Dermis blood vessel endothelial cell (primary cell): ENCODE measurements at places on chromosomes 4 and X. TPM values are rescaled to one million over a fixed set of nuclear protein-coding genes. Genes with fewer than 3 reads are reported as not detected.

Gene SPIN2B
- 8.7 and 9.9 TPM in 2 replicates for total RNA-seq

Gene CTAG1A
- not detected in 2 replicates for total RNA-seq

Gene ADGRG2
- not detected in 2 replicates for total RNA-seq

Gene MAGEA2B
- not detected in 2 replicates for total RNA-seq

Gene EDNRA
- total RNA-seq, result 0.19 TPM in 1 of 2 replicates, not detected in the other
